ENCODE measurements at places on chromosomes 16 and 17. TPM values are rescaled to one million over a fixed set of nuclear protein-coding genes. Genes with fewer than 3 reads are reported as not detected.

Gene BFAR
- total RNA-seq: 79.1 TPM

Gene CDRT4
- 1.8 TPM for total RNA-seq

Gene MEOX1
- 0.86 TPM for total RNA-seq

DNA sequence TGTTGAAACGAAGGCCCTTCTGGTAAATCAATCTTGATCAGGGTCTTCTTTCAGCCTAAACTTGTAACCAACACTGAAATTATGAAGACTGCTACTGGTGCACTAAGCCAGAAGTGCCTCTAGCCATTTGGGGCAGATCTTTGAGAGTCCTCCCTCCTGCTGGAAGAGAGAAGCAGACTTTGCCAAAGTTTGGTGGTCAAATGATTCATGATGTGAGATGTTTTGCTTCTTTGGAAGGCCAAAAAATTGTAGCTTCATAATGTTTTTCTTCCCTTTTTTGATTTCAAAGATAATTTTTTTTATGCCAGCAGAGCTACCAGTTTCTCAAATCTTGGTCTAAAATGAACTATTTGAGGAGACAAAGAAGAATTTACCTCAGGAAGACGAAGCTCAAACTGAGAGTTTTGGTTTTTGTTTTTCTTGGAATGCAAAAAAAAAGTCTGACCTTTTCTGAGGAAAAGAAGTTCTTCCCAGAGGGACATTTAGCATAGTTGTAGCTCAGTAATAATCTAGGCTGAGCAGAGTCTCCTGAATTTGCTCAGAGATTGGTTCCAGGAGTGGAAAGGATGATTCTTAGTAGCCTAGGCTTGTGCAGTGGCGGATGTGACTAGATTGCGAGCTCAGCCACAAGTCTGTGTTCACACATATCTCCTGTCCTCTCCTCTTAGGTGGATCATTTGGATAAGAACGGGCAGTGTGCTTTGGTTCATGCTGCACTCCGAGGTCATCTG lies 50.9 kb downstream of the CYB561 start:
- no peak for DNase-seq

GRCh38 chr16:22874394-22874793 lies 60.4 kb downstream of the HS3ST2 start:
- no peak for DNase-seq

DNA sequence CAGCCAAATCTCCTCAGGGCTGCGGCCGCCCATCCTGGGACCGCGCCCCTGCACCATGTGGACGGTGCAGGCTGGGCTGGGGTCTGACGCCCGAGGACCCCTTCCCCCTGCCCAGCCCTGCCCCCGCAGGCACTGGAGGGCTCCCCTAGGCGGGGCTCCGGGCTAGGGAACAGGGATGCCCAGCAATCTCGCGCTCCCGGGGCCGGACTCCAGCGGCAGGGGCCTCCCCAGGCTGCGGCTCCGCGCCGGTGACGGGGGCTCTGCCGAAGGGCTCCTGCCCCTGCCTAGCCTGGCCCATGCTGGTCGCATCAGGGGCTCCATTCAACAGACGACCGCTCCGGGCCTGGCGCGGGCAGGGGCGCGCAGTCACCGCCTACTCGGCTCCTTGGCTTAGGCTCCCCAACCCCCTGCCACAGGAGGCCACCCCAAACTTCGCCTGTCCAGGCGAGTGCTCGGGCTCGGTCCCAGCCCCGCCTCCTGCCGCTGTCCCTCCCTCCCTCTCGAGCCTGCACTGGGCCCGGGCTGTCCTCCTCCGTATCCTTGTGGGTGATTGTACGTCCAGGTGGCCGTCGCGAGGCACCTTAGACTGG lies 27.4 kb upstream of the ADORA2B start:
- DNase-seq: no peak

DNA sequence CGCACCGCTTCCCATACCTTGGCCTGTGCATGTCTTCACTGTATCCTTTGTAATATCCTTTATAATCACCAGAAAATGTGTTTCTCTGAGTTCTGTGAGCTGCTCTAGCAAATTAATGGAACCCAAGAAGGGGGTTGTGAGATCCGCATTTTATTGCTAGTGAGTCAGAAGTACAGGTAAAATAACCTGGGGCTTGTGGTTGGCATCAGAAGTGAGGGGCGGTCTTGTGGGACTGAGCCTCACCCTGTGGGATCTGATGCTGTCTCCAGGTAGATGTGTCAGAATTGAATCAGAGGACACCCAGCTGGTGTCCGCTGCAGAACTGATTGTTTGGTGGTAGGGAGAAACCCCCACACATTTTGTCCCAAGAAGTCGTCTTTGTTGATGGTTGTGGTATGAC lies 382.4 kb downstream of the SNX29 start:
- DNase-seq: no peak
